ENCODE measurements at places on chromosomes 2 and 18. TPM values are rescaled to one million over a fixed set of nuclear protein-coding genes. Genes with fewer than 3 reads are reported as not detected.

The SERPINB12 gene
- not detected for total RNA-seq

The PSMA8 gene
- not detected for total RNA-seq

The SCN9A gene
- total RNA-seq: 1.8 TPM

The TIGD1 gene
- total RNA-seq: 4.2 TPM

The SCTR gene
- total RNA-seq: not detected

The ELOA2 gene
- not detected for total RNA-seq

The COBLL1 gene
- 5.2 TPM for total RNA-seq

The TSPYL6 gene
- not detected for total RNA-seq

The MZT2A gene
- total RNA-seq: 135 TPM

The TMEM247 gene
- not detected for total RNA-seq
